ENCODE measurements at places on chromosomes 16 and 17. TPM values are rescaled to one million over a fixed set of nuclear protein-coding genes. Genes with fewer than 3 reads are reported as not detected.

ZNF469 gene
- 1.3 TPM for polyA plus RNA-seq

GRB7 gene
- polyA plus RNA-seq, result 2.7 TPM

AKTIP gene
- 35.9 TPM for polyA plus RNA-seq

C16orf87 gene
- 6.4 TPM for polyA plus RNA-seq

CCL15 gene
- 1.3 TPM for polyA plus RNA-seq

LRRC3C gene
- not detected for polyA plus RNA-seq

RUNDC3A gene
- polyA plus RNA-seq, result 1.8 TPM

METRNL gene
- 118 TPM for polyA plus RNA-seq

ACLY gene
- 51.7 TPM for polyA plus RNA-seq
